ENCODE measurements at places on chromosomes 2 and 18.

DNA sequence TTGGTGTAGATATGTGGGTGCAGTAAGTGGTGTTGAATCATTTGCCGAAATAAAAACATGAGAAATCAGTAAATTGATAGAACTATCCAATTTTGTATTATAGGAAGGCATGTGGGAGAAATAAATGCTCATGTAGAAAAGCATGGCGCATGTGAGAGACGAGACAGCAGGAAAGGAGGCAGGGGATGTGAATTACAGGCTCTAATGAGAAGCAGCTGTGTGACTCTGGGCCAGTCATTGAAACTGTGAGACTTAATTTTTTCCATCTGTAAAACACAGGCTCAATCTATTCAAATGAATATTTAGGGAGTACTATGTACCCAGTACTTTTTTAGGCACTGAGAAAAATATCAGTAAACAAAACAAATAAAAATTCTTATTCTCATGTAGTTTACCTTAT, 42.6 kb upstream of the MAP3K20 start:
- DNase-seq: no peak

DNA sequence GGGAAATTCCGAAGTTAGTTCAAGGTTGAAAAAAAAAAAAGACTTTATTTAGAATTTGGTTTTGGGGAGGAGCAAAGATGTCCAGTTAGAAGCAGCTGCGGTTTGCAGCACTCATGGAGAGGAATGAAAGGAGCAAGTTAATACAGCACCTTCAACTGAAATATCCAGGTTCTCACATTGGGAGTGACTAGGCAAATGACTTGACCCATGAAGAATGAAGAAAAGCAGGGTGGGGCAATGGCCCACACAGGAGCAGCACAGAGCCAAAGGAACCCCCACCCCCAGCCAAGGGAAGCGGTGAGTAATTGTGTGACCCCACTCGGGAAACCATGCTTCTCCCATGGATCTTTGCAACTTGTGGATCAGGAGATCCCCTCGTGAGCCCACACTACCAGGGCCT, 32.8 kb downstream of the ZNF892 start:
- DNase-seq: no peak

- DNase-seq: no peak
Observed at GRCh38 chr2:120559401-120559800, 176.3 kb upstream of the GLI2 start.

DNA sequence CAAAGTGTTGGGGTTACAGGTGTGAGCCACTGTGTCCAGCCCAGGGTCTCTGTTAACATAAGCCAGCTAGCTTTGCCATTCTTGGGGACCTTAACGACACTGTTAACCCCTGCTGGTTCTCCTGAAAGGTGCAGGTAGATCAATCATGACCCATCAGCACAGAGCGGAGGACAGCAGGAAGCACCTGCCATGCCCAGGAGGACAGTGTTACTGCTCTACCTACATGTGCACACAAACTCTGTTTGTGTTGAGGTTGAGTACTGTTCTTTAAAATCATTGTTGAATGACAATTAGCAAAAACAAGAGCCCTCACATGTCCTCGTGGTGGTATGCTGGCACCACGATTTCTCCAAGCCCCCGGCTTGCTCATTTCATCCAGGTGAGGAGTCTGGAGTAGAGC, 120.9 kb downstream of the FAM210A start:
- no peak for DNase-seq

- no peak for DNase-seq
Observed at GRCh38 chr2:124647245-124647644, 622.2 kb downstream of the CNTNAP5 start.

GRCh38 chr2:47006374-47007222, 91.0 kb upstream of the MCFD2 start:
- DNase-seq: no peak

DNA sequence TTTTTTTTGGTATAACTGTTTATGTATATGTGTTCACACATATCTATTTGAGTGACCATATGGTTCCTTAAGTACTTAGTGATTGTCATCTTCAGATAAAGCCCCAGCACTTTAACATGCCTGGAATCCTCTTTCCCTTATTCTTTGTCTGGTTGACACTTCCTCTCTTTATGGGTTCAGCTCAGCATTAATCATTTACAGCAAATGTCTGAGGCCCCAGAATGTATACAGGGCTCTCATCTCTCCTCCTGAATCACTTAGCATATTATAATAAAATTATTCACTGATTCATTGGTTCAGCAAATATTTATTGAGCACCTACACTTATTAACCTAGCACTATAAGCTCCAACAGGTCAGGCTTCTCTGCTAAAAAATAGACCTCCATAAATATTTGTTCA, 43.5 kb upstream of the CD28 start:
- DNase-seq: no peak

DNA sequence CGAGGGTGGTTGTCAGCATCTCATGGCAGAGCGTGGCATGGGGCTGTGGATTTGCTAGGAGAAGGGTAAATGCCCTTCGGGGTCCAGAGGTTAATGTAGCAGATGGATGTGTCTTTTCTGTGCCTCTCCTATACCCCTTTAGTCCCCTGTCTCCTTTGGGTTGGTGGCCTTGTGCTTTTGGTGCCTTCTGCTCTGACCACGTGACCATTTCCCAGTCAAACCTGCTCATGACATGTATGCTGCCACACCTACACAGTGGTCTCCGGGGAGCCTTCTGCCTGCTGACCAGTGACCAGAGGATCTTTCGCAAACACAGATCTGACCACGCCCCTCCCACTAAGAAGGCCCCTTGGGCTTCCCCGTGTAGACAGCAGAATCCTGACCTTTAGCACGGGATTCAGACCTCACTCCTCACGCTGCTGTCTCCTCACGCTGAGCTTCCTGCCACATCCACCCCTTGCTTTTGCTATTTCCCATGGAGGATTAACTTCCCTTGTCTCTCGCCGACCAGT, 116.2 kb downstream of the ACOXL start:
- no peak for DNase-seq

- no peak for DNase-seq
Observed at GRCh38 chr2:240351826-240352426, 83.5 kb upstream of the GPC1 start.

Data from activated naive CD4-positive, alpha-beta T cell (primary cell).